Activated B cell treated with CpG ODN at 0.5 μM for 24 hours (primary cell): ENCODE measurements at places on chromosomes 6 and 20. TPM values are rescaled to one million over a fixed set of nuclear protein-coding genes. Genes with fewer than 3 reads are reported as not detected.

DNA sequence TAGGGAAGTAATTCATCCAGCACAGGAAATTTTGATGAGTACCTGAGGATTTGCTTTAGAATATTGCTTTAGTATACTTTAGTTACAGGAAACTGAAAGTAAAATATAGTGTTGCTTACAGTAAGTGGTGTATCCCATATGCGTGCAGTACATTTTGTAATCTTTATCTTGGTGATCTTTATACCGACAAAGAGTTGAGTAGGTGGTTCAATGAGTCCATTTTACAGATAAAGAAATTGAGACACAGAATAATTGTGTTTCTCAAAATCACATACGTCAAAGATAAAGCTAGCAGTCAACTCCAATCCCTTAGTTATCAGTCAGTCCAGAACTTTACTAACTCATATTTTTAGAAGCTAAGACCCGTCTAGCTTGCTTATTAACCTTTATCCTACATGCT, 65.8 kb upstream of the E2F3 start:
- DNase-seq = no peak

DNA sequence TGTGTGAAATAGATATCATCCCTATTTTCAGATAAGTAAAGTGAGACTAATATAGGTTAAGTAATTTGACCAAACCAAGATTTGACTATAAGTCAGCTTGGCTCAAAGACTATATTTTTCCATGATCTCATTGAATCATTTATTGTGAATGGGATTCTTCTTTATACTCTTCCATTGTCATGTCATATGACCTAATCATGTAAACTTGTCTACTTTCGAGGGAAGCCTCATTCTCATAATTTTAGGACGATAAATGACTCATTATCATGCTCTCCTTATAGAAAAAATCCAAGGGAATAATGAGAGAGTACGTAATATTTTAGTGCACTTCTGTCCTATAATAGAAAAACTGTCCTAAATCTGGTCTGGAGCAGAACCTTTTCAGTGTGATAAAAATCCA, 40.9 kb upstream of the CCN6 start:
- DNase-seq = no peak

GRCh38 chr6:107801173-107801886, 22.8 kb downstream of the SCML4 start:
- no peak for DNase-seq

- no peak for DNase-seq
Measured at GRCh38 chr6:132526461-132526860, 11.6 kb upstream of the TAAR9 start.

GRCh38 chr20:63035603-63036185, 28.9 kb upstream of the BHLHE23 start:
- DNase-seq = no peak

GRCh38 chr6:41022294-41022693, 16.7 kb downstream of the UNC5CL start:
- no peak for DNase-seq

DNA sequence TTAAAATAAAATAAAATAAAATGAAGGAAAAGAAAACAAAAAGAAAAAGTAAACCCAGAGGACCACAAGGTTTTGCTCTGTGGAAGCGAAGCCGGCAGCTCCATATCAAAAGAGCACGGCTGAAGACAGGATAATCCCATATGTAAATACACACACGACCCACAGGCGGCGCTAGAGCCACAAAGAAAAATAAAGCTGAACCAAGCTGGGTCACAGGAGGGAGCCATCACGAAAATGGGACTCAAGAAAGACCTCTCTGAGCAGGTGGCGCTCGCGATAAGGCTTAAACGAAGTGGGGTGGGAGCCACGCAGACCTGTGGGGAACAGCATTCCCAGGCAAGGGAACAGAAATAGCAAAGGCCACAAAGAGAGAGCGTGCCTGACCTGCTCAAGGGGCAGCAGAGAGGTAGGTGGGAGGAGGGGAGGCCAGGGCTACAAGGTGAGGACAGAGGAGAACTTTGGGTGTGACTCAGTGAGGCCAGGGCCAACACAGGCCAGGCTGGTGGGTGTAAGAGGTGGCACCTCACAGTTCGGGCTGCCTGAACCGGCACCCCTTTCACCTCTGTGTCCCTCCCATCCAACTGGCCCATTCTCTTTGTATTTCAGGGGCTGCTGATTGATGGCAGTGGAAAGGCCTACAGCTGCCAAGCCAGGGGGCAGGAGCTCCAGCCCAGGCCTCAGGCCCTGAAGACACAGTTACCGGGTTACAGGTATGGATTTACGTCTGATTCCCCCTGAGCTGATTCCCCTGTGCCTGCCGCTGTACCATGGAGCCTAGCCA, 26.0 kb downstream of the PTGIS start:
- peak; percentile 21 for DNase-seq

Gene GJA10
- not detected in 2 replicates for total RNA-seq

GRCh38 chr20:60513141-60513540, 554.9 kb downstream of the CDH26 start:
- DNase-seq = no peak

Gene KCNK5
- not detected in 2 replicates for total RNA-seq

DNA sequence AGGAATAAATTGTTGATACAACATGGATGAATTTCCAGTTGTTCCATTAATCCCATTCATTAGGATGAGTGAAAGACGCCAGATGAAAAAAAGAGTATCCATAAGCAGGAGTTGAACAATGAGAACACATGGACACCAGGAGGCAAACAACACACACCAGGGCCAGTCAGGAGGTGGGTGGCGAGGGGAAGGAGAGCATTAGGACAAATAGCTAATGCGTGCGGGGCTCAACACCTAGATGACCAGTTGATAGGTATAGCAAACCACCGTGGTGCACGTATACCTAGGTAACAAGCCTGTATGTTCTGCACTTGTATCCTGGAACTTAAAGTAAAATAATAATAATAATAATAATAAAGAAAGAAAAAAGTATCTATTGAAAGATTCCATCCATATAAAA, 11.1 kb downstream of the PCED1A start:
- DNase-seq = no peak

Gene ALDH8A1
- 0.20 and 0.53 TPM in 2 replicates for total RNA-seq

- DNase-seq = no peak
Measured at GRCh38 chr6:17971128-17972073, 16.0 kb downstream of the KIF13A start.
